Stimulated activated CD4-positive, alpha-beta T cell treated with anti-CD3 and anti-CD28 coated beads, TNF-alpha, amount 100 ng/mL, for 4 hours (primary cell): ENCODE measurements at places on chromosomes 3 and 15.
A peak's percentile ranks its signal among the peaks of the same experiment; 100 is the strongest.

DNA sequence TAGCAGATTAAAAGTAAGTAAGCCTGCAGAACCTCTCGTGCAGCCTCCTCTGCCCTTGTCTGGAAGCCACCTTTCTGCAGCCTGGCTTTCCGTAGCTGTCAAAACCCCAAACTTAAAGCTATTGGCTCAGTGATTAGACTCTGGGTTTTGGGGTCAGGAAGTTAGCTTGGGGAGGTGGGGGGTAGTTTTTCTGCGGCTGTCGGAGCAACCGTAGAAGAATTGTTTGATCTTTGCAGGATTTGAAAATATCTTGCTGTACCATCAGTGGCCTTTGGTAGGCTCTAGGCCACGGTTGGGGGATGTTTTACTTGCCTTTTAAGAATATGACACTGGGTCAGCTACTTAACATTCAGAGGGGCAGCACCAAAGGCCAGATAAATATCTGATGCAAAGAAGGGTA, 88.4 kb upstream of the RASGRP1 start:
- DNase-seq, result peak; percentile 19

DNA sequence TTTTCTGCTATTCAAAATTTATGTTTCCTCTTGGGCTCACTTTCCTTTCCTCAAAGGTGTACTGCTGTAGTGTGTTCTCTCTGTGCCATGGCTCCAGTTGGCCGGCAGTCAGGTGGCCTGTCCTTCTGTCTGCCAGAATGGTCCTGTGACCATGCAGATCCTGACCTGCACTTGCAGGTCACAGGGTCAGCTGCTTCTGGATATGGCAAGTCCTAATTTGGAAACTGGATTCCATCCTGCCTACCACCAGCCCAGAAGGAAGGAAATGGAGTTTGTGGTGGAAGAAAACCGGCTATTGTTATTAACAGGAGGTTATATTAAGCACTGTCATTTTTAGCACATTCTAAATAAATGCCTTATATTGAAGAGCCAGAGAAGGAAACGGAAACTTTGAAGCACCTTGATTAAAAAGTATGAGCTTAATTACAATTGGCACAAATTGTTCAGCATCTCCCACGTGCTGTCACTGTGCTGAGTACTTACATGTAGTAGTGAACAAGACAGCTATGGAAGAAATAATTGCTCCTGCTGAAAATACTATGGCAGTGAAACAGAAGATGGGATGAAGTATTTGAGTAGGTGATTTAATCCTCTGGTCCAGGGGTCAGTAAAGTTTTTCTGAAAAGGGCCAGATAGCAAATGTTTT, 362.8 kb downstream of the PTPRG start:
- no peak for DNase-seq

- no peak for DNase-seq
Observed at GRCh38 chr3:127915115-127915936, at the start of gene KBTBD12. Gene KBTBD12 (plus strand): TSS chr3:127915232. CDS start chr3:127923062, 7,830 bp downstream.

- no peak for DNase-seq
Observed at GRCh38 chr15:66226736-66227135, 26.8 kb downstream of the MEGF11 start.

- no peak for DNase-seq
Observed at GRCh38 chr15:65101891-65102708, 12.9 kb downstream of the UBAP1L start.

GRCh38 chr3:48064292-48064829, 48.1 kb upstream of the MAP4 start:
- no peak for DNase-seq

DNA sequence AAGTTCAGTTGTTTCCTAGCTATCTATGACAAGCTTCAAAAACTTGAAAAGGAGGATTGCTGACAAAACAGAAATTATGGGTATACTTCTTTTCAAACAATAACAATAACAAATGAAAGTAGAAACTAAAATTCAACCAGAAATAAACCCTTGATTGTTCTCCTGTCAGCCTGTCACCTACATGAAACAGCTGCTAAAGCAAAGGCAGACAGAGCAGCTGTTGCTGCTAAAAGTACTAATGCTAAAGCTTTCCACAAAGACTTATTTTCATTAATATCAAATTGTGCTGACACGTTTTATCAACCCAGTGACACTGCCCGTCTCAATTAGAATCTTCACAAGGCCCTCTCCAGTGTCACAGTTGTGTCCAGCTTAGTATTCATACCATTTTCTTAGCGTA, 533.2 kb upstream of the GBE1 start:
- DNase-seq, result no peak

DNA sequence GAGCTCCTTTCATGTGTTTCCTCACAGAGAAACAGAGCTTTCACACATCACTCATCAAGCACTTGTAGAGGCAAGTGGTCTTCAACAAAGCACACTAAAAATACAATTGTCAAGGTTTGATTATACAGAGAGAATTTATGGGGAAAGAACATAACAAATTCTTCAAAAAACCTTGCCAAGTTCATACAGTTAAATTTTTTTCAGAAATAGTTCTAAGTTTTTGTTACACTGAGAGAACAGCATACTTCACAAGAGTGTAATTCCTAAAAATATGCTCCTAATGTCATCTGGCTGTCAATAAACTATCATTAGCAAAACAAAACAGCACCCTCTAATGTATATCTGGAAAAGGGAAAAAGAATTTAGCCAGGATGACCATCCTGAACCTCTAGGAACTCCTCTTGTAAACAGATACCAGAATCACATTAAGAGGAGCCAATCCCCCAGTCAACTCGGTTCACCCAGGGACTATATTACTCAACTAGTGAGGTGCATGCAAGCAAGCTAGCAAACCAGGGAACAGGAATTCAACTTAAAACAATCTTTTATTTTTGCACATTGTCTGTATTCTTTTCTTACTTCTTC, 63.3 kb downstream of the RAD18 start:
- DNase-seq, result no peak

GRCh38 chr15:74315626-74316025, 51.8 kb downstream of the CYP11A1 start:
- no peak for DNase-seq

DNA sequence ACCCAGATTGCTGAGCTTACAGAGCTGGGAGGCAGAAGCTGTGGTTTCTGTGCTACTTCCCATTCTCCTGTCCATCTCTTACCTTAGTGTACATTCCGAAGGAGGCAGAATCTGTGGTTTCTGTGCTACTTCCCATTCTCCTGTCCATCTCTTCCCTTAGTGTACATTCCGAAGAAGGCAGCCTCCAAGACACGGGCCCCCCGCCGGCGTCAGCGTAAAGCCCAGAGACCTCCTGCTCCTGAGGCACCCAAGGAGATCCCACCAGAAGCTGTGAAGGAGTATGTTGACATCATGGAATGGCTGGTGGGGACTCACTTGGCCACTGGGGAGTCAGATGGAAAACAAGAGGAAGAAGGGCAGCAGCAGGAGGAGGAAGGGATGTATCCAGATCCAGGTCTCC, 11.2 kb downstream of the NUTM1 start:
- no peak for DNase-seq

DNA sequence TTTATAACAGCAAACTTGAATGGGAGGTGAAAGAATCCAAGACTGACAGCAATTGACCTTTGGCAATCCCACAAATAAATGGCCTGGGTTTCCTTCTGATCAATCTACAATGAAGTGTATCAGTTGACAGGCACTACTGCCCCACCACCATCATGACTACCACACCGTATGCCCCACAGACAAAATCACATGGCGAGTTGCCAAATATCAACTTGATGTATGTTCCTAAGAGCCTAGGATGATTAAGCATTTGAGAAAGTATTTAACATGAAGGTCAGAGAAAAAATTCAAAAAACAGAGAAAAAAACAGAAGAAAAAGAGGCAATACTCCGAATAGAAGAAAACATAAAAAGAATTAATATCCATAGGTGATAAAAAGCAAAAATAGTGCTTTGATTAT, 215.9 kb upstream of the STAC start:
- no peak for DNase-seq

DNA sequence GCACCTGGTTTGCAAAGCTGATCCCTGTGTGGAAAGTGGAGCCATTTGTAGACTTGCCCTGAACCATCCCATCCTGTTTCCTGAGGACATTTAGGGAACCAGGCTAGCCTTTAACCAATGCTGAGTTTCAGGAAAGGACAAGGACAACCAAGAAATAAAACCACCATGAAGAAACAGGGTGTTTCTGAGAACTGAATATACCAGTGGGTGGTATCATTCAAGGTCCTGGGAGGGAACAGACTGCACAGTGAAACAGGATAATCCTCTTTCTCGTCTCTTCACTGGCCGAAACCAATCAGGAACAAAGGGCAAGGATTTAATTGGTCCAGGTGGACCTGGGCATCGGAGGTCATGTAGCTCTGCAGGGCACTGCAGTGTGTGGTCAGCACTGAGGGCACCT, 21.8 kb downstream of the ZNF860 start:
- no peak for DNase-seq
